ENCODE measurements at places on chromosomes 6 and 20.
A peak's percentile ranks its signal among the peaks of the same experiment; 100 is the strongest.

DNA sequence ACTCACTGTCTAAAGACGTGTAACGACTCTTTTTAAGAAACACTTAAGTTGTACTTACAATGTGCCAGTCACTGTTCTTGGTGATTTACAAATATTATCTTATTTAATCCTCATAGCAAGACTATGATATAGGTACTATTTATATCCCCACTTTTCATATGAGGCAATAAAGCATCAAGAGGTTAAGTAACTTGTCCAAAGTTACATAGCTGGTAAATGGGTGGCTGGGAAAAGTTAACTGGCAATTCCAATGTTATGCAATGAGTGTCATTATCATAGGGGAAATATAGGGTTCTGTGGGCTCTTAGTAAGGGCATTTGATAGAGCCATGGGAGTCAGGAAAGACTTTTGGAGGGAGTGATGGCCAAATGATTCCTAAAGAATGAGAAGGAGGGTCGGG is 21.4 kb upstream of the RIPOR2 start:
- DNase-seq, result no peak

DNA sequence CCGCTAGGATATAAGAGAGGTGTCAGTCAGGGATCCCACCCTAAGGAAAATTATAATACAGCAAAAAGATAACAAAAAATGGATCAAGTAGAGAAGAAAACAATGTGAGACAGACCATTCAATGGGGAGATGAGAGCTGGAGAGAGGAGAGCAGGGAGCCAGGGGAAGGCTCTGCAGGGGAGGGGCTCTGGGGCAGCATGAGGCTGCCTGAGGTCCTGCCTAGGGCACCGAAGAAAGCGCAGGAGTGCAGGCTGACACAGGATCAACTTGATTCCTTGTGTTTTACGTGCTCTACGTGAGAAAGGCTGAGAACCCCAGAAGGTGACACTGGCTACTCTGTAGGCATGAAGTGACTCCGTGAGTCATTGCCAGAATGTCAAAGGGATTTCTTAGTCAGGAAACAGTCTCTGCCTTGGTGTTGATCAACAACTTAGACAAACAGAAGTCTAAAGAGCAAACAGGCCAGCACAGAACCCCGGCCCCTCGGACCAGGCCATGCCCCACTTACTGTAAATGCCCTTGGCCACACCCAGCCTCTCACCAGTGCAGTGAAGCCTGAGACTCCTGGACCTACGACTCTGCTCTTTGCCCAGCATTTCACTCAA is 290.1 kb upstream of the PRDM1 start:
- no peak for DNase-seq

GRCh38 chr20:58173930-58174707 is 54.3 kb downstream of the ANKRD60 start:
- no peak for DNase-seq

- no peak for DNase-seq
Observed at GRCh38 chr6:139014945-139015344, 13.6 kb upstream of the ABRACL start.

- no peak for DNase-seq
Observed at GRCh38 chr6:158161566-158162254, 6.4 kb downstream of the SERAC1 start.

GRCh38 chr20:25247518-25247955 is 348 bp upstream of the PYGB start:
- DNase-seq, result no peak

- DNase-seq, result no peak
Observed at GRCh38 chr20:36320898-36321695, 15.0 kb downstream of the DLGAP4 start.

GRCh38 chr20:48807586-48808381 is 20.0 kb downstream of the PREX1 start:
- DNase-seq, result peak; percentile 36

DNA sequence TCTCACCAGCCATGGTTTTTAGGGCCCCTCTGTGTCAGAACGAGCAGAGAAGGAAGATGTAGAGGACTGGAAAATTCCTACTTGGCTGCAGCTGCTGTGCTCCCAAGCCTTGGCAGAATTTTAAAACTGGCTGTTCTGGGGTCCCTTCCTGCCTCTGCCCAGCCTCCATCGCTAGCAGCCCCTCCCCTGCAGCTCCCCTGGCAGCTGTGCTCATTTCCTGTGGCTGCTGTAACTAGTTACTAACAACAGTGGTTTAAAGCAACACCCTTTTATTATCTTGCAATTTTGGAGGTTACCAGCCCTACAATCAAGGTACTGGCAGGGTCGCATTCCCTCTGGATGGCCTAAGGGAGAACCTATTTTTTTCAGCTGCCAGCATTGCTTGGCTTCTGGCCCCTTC is 3.7 kb upstream of the CST11 start:
- DNase-seq, result no peak

Measured in nucleus accumbens (tissue), 56 donors.